ENCODE measurements at places on chromosomes 6 and 20.
A peak's percentile ranks its signal among the peaks of the same experiment; 100 is the strongest.

- DNase-seq, result peak; percentile 94
Measured at GRCh38 chr6:15061908-15062515, 183.9 kb upstream of the JARID2 start.

- DNase-seq, result no peak
Measured at GRCh38 chr20:62985444-62985778, 21.4 kb downstream of the BHLHE23 start.

GRCh38 chr20:13715171-13715570 is 69.5 kb downstream of the ESF1 start:
- DNase-seq, result no peak

- DNase-seq, result peak; percentile 52
Measured at GRCh38 chr6:149026530-149026942, 279.7 kb downstream of the UST start.

DNA sequence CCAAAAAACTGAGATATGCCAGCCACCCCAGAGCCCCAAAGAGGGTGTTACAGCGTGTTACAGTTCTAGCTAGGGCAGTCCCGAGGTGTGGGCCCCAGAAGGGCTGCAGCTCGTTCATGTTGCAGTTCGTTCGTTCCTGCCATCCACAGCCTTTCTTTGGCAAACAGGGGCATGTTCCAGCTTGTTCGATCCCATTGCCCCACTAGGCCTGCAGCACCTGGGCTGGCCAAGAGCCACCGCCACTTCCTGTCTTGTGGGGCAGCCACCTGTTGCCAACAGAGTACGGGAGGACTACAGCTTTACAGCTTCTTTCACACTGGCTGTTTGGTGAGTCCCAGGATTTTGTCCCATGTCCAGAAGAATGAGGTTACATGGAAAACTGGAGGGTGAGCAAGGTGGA is 198.1 kb downstream of the MMUT start:
- DNase-seq, result no peak

GRCh38 chr20:58016779-58017178 is 211.7 kb downstream of the ANKRD60 start:
- DNase-seq, result no peak

DNA sequence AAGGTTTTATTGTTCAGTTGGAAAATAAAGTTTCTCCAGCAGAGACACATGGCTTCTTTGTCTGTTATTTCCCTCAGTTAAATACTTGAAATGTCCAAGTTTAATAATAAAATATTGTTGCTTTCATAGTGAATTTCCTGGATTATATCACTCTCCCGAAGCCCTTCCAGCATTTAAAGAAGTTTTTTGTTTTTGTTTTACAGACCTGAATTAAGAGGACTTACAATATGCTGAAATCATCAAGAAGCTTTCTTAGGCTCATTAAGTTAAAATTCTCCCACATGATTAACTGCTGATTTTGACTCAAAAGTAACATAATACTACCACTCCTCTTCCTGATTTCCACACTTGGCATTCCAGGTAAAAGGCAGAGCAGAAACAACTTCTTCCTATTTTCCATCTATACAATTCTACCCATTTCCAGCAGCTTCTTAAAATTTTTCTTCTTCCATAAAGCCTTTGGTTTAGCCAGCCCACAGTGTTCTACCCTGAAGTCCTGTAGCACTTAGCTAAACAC is 35.8 kb downstream of the PDSS2 start:
- DNase-seq, result no peak

GRCh38 chr6:39909701-39910100 is 24.6 kb downstream of the MOCS1 start:
- no peak for DNase-seq

Data from tongue (tissue), 3 donors.